T-helper 9 cell (primary cell): ENCODE measurements at places on chromosomes 7 and 10.

GRCh38 chr10:125015356-125015944 lies 73.5 kb downstream of the ZRANB1 start:
- no peak for DNase-seq

GRCh38 chr10:45602082-45602730 lies 70.4 kb downstream of the ZFAND4 start:
- DNase-seq: no peak

GRCh38 chr7:45105588-45106188 lies 5.8 kb downstream of the TBRG4 start:
- DNase-seq: no peak

GRCh38 chr7:75565132-75565837 lies 73.2 kb downstream of the SPDYE5 start:
- DNase-seq: no peak

DNA sequence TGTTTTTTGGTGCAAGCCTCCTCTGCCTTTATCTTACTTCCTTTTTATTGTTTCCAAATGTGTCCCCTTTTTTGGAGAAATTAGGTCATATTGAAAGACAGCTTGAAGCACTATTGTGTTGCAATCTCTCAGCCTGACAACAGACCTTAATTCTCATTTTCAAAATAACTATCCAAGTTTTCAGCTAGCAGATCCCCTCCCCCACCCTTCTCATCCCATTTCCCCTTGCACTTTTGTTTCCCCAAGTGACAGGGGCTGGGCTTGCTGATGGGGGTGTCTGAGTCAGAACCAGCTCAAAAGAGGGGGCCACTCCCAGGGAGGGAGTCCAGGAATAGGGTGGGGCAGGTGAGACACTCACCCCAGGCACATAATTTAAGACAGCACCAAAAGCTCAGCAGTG lies 75.3 kb downstream of the MKI67 start:
- DNase-seq: no peak

- DNase-seq: no peak
These were observed 37.1 kb downstream of the MTURN start for GRCh38 chr7:30171766-30172447.

GRCh38 chr7:43229801-43230200 lies 117.4 kb downstream of the HECW1 start:
- DNase-seq: no peak

DNA sequence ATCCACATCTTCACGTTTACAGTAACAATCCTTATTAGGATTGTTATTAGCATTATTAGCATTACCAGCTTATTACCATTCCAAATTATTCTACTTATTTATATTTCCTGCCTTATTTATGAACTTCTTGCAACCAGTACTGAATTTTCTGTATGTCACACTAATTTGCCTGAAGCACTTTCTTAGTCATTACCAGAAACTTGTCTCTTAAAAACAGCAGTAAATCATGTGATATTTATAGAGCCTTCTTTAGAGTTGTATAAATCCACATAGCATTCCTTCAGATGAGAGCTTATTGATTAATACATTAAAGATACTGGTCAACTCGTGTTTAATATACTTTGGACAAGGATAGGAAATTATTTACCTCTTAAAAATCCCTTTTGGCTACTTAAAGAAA lies 618.6 kb downstream of the SUGCT start:
- no peak for DNase-seq

- no peak for DNase-seq
These were observed 6.4 kb downstream of the AGMO start for GRCh38 chr7:15555381-15555859.

- DNase-seq: no peak
These were observed 10.2 kb downstream of the CYREN start for GRCh38 chr7:135160098-135160857.

DNA sequence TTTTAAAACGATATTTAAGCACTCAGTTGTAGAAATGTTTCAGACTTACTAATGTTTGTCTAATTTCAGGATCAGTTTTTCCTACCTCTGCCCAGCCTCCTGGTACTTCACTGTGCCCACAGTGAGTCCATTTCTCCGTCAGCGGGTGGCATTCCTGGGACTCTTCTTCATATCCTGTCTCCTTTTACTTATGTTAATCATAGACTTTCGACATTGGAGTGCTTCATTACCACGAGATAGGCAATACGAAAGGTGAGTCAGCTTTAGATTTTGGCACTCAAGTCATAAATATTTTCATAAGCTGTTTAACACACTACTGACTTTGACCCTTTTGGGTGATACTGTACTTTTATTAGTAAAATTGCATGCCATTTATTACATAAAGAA lies 2.1 kb downstream of the ENTPD7 start:
- DNase-seq: no peak

- no peak for DNase-seq
These were observed 10.4 kb downstream of the CHST3 start for GRCh38 chr10:71974489-71975021.

DNA sequence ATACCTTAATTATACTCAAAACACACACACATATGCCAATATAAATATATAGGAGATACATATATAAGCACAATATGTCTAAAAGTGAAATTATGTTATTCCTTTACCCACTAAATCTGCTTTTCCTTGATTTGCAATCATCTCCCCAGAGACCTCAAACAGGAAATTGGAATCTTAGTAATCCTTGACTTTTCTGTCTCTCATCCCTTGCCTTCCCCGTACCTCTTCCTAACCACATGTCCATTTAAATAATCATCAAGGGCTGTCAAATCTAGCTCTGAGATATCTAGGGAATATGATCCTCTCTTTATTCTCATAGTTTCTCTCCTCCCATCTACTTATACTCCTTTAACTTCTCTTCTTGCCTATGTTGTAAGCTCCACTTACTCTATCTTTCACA lies 336.6 kb downstream of the HGF start:
- no peak for DNase-seq

DNA sequence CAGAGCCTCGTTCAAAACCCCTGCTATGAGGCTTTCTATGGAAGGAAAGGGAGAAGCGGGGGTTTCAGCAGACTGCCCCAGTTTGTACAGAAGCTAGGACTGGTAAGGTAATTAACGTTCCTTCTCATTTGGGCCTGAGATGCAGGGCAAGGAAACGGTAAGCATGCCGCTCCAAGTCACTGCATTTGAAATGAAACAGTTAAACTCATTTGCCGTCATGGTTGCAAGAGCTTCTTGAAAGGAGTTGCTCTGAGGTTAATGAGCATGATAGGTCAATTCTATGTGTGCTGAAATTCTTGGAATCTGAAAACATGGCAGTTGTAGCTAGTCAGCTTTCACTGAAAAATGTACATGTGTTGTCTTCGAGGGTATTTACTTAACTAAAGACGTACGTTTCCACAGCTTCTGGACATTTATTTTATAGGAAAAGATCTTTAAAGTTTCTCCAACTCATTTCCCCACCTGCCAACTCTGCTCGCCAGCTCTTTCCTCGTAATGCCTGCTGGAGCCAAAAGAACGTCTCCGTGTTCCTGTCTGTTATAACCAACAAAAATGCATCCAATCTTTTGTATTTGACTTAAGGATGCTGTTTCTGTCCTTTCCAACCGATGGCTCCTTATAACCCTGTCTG lies 73.3 kb downstream of the ADAM12 start:
- DNase-seq: no peak

DNA sequence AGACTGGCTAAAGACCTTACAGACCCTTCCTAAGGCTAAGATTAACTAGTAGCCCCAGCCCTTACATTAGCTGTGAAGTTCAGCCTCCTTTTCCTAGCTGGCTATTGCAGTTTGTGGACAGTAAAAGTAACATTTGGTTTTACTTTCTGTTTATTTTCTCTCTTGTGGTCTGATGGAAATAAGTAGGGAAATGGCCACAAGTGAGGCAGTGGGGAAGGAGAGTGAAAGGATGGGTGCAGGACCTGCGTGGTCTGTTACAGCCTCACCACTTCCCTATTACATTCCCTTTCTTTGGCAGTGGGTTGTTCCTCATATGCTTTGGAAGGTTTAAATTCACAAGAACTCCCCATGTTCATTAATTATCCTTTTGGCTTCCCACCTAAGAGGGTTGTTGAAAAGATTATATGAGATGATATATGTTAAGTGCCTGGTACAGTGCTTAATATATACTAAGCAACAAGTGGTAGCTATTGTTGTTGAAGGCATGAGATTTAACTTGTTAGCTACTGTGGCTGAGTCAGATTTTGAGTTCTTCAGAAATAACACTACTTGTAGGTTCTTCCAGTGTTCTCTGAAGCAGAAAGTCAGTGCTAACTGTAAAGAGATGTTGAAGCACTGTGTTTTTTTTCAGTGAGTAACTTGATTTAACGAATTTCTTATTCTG lies 181.7 kb downstream of the ST7 start:
- DNase-seq: no peak

DNA sequence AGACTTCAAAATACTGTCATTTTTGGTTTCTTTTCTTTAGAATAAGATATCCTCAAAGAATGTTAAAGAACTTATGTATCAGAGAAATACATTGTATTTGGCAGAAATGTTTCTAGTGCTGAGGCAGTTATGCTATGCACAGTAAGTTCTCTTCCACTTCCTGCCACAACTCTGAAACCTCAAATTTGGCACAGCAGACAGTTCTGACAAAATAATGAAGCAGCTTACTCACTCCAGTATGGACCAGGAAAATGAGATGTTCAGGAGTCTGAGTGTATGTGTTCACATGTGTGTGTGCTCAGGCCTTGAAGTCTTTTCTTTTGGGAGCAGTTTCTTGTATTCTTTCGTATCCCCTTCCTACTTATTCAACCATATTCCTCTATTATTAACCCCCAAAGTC lies 197.0 kb upstream of the AGK start:
- no peak for DNase-seq

GRCh38 chr10:8437896-8438295 lies 383.4 kb downstream of the GATA3 start:
- DNase-seq: no peak

GRCh38 chr7:47602272-47603004 lies 20.5 kb upstream of the TNS3 start:
- DNase-seq: no peak

DNA sequence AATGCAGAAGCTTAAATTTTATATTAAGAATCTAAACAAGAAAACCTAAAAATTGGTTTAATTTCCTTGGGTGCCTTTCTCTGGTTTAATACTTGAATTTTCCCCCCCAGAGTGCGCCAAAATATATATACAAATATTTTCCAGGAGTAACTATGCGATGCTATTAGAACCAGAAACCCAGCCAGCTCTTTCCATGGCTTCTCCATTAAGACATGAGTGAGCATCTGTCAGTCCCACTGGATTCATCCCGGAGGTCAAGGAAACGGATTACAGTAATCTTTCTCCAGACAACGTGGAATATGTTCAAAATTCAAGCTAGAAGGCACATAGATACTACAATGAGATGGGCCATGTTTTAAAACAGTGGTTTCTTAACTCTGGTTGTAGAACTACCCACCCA lies 148.8 kb downstream of the TAX1BP1 start:
- DNase-seq: no peak

GRCh38 chr10:99375426-99375825 lies 46.3 kb downstream of the CNNM1 start:
- DNase-seq: no peak

- no peak for DNase-seq
These were observed 3.6 kb downstream of the INA start for GRCh38 chr10:103280506-103280905.

DNA sequence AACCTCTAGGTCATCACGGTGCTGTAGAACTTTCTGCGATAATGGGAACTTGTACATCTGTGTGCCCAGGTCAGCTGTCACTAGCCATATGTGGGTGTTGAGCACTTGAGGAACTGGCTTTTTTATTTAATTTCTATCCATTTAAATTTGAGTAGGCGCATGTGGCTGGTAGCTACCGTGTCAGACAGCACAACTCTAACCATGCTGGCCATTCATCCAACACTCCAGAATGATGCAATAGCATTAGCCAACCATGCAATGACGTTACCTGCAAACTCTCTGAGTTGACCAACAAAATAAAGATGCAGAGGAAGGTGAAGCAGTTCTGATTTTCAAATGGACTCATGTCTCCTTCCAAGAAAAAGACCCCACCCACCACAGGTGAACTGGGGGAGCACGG lies 24.4 kb upstream of the CHST15 start:
- no peak for DNase-seq

DNA sequence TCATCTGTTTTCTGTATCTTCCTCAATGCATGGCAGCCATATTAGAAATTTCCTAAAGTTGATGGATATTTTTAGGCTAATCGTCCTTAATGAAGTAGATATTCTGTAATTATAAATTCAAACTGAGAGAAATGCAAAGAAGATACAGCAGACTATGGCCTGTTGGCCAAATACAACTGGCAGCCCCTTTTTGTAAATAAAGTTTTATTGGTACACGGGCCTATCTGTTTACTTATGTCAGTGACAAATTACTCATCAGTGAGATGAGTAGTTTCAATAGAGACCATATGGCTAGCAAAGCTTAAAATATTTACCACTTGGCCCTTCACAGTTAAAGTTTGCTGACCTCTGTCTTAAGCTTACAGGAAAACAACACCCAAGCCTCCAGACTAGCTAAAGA lies 112.3 kb downstream of the HTR7 start:
- DNase-seq: no peak

- DNase-seq: no peak
These were observed 19.4 kb downstream of the ITGB1 start for GRCh38 chr10:32938554-32939061.

DNA sequence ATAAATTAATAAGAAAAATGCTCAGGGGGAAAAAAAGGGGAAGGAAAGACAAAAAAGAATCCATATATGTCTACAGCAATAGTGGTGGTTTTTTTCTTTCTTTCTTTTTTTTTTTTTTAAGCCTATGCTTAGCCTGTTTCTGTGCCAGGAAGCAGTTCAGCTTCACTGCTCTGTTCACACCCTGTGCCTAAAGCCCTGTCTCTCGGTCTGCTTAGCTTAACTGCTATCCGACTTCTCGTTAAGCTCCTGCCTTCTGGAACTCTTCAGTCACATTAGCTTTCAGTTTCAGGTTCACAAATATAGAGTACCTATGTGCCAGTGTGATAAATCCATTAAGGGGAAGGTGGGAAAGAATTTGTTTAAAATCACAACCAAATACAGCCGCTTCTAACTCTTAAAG lies 26.5 kb upstream of the NRG3 start:
- no peak for DNase-seq

DNA sequence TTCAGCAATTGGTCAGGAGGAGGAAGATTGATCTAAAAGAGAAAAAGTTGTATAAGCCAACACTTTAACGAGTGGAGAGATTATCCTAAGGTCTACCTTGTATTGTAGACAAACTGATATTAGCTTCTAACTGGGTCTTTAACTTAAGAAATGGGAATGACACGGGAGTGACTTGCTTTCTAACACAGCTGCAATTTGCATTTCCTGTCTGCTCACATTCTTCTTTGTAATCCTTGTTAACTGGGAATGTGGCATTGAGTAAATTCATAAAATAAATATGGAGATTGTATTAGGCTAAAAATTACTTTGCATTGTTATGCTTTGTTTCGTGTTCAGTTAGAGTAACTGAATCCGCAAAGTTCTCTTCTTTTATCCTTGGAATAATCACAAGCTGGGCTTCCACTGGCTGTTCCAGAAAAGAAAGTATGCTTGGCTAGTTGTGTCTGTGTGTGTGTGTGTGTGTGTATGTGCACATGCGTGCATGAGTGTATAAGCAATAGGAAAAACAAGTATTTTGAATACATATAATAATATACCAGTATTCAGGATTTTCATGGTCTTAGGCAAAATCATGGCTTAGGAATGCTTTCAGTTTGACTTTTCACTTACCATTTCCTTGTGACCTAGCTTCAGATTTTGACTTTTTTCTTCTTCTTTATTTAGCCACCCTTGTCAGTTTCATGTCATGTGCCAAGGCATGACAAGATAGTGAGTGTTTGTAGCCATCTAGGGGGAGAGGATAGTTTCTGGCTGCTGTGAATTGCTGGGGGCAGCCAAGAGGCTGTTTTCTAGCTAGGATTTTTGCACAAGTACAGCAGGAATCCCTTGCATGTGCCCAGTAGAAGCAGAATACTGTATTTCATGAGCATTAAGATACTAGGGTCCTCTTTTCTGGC lies 54.5 kb upstream of the FZD8 start:
- DNase-seq: no peak
